Neural progenitor cell (in vitro differentiated cells): ENCODE measurements at places on chromosomes 13 and 19.

DNA sequence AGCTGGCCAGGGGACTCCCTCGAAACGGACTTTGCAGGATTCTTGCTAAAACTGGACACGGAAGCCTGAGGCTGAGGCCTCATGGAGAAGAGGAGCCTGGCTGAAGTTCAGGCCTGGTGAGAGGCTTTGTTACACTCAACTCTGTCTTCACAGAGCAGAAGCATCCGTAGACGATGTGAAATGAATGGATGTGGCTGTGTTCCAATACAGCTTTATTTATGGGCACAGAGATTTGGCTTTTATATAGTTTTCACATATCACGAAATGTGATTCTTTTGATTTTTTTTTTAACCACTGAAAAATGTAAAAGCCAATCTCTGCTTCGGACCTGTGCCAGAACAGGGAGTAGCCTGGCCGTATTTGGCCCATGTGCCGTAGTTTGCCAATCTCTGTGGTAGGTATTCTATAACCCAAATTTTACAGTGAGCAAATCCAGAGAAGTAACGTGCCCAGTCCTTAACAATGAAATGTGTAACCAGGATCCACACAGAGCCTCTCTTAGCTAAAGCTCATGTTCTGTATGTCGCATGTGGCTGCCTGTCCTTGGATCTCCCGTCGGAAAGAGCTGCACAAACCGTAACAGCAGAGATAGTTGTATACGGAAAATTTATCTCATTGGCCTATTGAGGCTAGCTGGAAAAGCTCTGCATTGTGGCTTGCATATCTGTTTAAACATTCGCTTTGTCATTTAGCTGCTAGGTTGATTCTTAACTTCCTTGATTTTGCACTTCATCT lies 171.6 kb upstream of the RNF113B start:
- no peak for DNase-seq

DNA sequence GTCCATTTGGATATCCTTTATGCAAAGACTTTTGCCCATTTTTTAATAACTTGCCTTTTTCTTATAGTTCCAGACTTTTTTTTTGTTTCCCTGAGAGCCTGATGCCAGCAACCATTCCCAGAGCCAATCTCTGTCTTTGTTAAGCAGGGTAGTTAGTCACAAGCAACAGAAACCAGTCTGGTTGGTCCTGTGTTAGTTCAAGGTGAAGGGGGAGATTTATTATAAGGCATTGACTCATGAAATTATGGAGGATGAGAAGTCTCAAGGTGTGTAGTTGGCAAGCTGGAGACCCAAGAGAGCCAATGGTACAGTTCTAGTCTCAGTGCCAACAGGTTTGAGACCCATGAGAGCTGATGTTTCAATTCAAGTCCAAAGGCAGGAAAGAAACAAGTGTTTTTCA lies 33.0 kb downstream of the GPR12 start:
- no peak for DNase-seq

DNA sequence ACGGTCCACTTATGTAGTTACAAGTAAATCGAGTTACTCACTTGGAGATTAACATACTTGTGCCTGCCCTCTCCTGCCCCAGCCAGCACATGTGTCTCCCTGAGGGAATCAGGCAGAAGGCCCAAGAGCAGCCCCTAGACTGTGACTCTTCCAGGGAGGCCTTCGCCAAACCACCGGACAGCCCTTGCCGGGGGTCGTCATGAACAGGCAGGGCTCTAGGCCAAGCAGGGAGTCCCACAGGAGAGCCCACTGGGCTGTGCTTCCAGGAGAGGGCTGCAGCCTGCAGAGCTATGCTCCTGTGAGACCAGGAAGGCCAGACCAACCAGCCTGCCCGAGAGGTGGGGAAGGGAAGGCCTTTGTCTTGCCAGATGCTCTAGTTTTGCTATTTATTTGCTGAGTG lies 283.3 kb downstream of the FOXO1 start:
- DNase-seq, result no peak

- DNase-seq, result no peak
Observed at GRCh38 chr13:47798906-47799305, 202.2 kb downstream of the SUCLA2 start.

DNA sequence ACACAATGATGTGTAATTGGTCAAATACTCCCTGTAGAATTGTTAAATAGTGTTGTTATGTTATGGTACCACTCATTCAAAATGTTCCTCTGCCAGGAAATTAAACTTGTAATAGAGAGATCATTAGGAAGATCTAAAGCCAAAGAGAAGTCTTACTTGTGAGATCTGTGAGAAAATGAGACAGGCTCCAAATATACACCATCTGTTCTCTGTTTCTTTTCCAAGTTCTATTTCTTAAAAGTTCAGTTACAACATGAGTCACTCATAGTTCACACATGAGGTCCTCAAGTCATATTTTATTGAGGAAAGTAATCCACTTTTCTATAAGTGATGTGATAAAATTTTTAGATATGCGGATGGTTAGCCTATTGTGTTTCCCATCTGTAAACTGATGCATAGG lies 1038.1 kb upstream of the PRR20A start:
- DNase-seq, result no peak

GRCh38 chr13:36261976-36262375 lies 35.6 kb downstream of the CCDC169 start:
- no peak for DNase-seq

GRCh38 chr13:110559429-110559943 lies 2.0 kb downstream of the RAB20 start:
- no peak for DNase-seq
